Activated CD4-positive, alpha-beta T cell treated with anti-CD3 and anti-CD28 coated beads, Interleukin-2, amount 10 ng/mL, durations not matched to agents 7 days and 5 days (primary cell): ENCODE measurements at places on chromosomes 4 and X.

DNA sequence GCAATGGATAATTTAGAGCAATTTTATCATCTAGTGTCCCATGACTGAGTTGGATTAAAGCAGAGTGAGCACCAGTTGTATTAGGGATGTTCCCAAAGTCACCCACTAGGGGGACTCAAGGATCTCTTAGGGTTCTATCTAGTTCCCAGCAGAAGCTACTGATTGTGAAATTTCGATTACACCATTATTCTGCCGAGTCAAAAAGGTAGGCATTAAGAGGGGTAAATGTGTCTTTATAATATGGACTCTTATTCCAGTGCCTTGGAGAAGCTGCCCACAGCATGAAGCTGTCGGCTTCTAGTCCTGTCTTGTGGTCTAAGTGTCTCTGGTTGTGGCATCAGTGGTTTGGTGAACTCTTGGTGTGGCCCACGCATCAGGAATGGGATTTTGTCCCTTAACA is 53.3 kb downstream of the RGS12 start:
- DNase-seq, result peak; percentile 66

- no peak for DNase-seq
These were observed 62.2 kb upstream of the RAB33B start for GRCh38 chr4:139391731-139392130.

DNA sequence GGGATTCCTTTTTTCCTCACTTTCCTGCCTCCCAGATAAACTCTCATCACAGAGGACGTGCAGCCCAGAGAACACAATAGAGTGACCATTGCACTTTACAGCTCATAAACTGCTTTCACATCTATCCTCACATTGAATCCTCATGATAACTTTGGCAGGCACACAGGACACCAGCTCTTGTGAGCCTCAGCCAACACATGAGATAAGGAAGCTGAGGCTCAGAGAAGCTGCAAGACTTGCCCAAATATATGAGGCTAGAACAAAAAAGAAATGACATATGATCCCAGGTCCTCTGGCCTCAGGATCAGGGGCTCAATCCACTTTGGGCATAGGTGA is 85.0 kb upstream of the CPEB2 start:
- DNase-seq, result no peak

- no peak for DNase-seq
These were observed 226.3 kb downstream of the RCHY1 start for GRCh38 chr4:75287738-75288517.

DNA sequence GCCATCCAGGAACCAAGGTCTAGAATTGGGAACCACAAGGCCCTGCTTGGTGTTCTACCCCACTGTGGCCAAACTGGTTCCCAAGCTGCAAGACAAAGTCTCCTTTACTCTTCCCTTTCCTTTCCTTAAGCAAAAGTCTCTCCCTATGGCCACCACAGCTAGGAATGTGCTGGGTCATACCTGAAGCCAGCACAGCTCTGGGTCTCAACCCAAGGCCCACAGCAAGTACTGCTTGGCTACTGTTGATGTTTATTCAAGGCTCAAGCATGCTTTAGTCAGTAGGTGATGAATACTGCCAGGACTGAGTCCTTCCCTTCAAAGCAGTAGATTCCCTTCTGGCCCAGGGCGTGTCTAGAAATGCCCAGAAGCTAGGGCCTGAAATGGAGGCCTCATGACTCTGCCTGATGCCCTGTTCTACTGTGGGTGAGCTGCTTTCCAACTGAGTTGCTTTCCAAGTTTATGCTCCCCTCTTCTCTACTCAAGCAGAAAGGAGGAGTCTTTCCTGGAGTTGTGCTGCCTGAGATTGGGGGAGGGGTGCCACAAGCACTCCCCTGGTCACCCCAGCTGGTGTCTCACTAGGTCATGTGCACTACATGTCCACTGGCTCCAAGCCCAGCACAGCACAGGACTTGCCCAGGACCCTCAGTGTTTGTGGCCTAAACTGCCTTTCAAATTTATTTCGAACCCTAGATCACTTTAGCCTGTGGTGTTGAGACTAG is 44.9 kb downstream of the STAP1 start:
- no peak for DNase-seq

- no peak for DNase-seq
These were observed 3.7 kb upstream of the FOXR2 start for GRCh38 chrX:55619547-55619946.

DNA sequence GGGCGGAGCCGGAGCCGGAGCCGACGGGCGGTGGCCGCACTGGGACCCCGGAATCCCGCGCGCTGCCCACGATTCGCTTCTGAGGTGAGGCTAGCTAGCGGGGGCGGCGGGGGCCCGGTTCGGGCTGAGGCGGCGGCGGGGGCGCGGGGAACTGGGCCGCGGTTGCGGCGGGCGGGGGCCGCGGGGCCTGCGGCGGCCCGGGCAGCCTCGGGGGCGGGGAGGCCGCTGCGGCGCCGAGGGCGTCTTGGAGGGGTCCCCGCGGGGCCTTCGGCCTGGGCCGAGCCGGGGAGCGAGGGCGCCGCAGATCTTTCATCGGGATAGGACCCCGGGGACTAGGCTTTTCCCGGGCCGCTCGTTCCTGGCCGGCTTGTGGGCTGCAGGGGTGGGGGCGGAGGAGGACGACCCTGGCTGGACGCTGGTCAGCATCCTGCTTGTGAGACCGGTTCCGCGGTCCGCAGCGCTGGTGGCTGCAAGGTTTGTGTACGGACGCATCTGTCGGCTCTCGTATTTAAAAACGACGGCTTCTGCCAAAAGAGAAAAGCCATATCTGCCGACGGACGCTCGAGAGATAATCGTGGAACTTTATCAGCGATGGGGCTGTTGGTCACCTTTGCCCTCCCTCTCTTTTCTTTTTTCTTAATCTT is 419 bp downstream of the ADD1 start:
- peak; percentile 22 for DNase-seq

DNA sequence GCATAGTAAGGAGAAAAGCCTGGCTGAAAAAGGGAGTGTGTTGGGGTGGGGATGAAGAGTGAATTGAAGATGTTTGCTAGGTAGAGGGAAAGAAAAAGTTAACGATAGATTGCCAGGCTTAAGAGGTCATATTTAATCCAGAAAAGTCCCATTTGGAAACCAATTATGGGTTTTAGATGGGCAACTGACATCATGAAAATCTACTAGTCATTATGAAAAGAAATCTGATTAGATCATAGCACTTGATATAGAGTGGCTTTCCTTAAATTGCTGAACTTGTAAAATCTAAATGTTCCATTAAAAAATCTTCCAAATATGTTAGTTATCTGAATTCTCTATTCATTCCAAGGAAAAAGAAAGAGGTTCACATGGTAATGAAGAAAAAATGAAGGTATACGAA is 37.5 kb upstream of the IL21 start:
- DNase-seq, result no peak

GRCh38 chr4:140556372-140557085 is 12.2 kb downstream of the UCP1 start:
- DNase-seq, result peak; percentile 25

DNA sequence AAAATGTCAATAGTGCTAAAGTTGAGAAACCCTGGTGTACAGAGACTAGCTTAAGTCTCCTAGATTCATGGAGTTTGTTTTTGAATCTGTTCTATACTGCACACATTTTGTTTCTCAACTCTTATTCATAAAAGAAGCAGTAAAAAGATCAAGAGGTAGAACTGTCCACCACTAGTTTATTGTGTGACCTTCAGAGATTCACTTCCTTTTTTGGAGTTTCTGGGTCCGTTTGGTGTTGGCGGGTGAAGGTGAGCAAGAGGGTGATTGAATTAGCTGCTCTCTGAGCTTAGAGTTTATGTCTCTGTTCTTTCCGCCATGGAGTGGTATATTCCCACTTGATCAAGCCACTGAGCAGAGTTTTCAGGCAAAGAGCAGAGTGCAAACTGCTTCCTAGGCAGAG is 21.4 kb upstream of the PLAC1 start:
- DNase-seq, result no peak
